ENCODE measurements at places on chromosomes 4 and X. TPM values are rescaled to one million over a fixed set of nuclear protein-coding genes. Genes with fewer than 3 reads are reported as not detected.

Gene RGN
- total RNA-seq: not detected

Gene LGI2
- total RNA-seq: 0.20 TPM

Gene NOX1
- total RNA-seq: 0.07 TPM

Gene P2RY10
- not detected for total RNA-seq

Gene FAM184B
- 0.02 TPM for total RNA-seq

Gene COX7B2
- not detected for total RNA-seq

Gene ALB
- not detected for total RNA-seq

Gene OFD1
- 11.9 TPM for total RNA-seq

Gene TMEM271
- total RNA-seq: not detected

Gene CLNK
- not detected for total RNA-seq

Gene CXCL8
- 10.4 TPM for total RNA-seq

Gene PPP1R3F
- total RNA-seq: 2.4 TPM

Gene PABPC1L2A
- total RNA-seq: not detected

Data from A549 treated with Hydrocortisone at 1 μM for 4 hours (cell line).